ENCODE measurements at places on chromosomes 11 and 22. TPM values are rescaled to one million over a fixed set of nuclear protein-coding genes. Genes with fewer than 3 reads are reported as not detected.

GRCh38 chr11:565921-566509 is 5.2 kb downstream of the RASSF7 start:
- no peak for DNase-seq

- no peak for DNase-seq
Measured at GRCh38 chr11:4068962-4069361, 25.6 kb upstream of the RRM1 start.

DNA sequence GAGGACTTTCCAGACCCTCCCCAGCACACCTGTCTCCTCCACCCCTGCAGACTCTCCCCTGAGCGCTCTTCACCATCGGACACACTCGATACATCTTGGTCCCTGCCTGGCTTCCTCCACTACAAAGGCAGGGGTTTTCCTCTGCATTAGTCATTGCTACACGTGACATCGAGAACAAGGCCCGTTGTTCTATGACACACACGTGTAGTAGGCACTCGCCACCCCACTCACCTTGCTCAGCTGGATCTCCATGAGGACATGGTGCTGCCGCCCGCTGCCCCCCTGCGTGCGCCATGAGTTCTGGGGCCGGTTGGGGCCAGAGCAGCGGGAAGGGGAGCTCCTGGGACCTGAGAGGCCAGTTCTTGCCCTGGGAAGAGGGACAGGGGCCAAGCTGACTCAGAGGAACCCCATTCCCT is 16.7 kb downstream of the ATG2A start:
- DNase-seq, result no peak

DNA sequence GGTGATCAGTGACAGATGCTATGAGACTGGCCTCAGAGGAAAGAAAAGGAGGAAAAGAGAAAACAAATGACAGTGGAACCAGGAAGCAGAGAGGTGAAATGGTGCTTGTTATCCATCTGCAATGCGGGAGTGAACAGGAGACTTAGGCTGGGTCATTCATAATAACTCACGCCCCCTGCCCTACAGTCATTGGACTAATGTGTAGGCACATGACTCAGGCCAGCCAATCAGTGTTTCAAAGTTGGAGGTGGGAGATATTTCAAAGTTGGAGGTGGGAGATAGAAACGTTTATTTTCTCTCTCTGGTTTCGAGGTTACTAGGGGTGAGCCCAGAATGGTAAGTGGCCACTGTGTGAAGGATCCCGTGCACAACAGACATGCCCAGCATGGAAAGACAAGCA is 30.3 kb downstream of the SLC22A6 start:
- DNase-seq, result no peak

GRCh38 chr11:68266121-68266891 is 5.5 kb downstream of the C11orf24 start:
- DNase-seq, result no peak

- no peak for DNase-seq
Measured at GRCh38 chr11:3147257-3147619, 17.9 kb downstream of the OSBPL5 start.

DNA sequence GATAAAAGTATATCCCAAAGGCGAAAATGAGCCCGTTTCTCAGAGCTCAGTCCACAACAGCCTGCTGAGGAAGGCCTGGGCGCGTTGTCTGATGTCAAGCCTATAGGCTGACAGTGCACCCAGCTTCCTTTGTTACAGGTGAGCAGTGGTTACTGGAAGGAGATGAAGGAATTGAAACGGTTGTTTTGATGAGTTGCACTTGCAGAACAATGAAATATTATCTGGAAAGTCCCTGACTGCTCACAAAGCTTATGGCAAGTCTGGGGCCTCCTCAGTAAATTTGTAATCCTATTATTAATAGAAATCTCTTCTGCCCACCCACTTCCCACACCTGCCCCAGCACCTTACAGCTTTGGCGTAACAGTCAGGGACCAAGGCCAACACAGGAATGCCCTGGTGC is 77.8 kb downstream of the C11orf91 start:
- DNase-seq, result no peak

- no peak for DNase-seq
Measured at GRCh38 chr11:72141066-72141465, 5.5 kb downstream of the FOLR3 start.

- no peak for DNase-seq
Measured at GRCh38 chr22:40620464-40621046, 16.0 kb downstream of the MRTFA start.

- no peak for DNase-seq
Measured at GRCh38 chr22:30235687-30236170, 10.8 kb downstream of the LIF start.

DNA sequence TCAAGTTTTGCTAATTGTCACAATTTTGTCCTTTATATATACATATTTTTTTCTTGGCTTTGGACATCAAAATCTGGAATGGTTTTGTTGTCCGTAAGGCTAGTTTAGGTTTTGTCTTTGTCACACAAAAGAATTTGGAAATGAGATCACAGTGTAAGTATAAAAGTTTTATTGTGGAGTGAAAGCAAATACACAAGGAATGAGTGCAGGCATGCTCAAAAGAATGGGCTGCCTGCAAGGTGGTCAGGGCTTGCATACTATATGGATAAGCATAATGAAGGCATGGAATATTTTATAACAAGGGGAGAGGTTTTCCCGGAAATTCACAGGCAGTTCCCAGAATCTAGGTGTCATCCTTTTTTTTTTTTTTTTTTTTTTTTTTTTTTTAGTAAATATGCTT is 150.2 kb downstream of the ARHGAP42 start:
- DNase-seq, result no peak

DNA sequence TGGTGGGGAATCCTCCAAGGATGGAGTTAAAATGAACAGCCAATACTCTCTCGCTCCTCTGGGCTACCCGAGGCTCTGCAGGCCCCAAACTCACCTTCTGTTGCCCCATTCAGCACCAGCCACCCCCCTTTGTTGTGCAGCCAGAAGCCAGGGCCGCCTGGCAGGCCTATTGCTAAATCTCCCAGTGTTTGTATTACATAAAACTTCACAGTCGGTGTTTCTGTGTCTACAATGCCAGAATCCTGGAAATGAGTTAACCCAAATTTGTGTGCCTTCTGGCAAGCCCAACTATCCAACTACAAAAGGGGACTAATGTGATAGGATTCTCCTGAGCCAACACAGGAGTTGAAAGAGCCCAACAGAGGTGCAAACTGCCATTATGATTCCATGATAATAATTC is 9.3 kb downstream of the KCNJ5 start:
- DNase-seq, result no peak

Gene PDGFB
- 179 TPM for polyA plus RNA-seq

Gene PRDX5
- 647 TPM for polyA plus RNA-seq

Gene SLCO2B1
- 0.04 TPM for polyA plus RNA-seq

Gene LUZP2
- not detected for polyA plus RNA-seq

Gene ELMOD1
- 1.6 TPM for polyA plus RNA-seq

Gene ARRB1
- 92.6 TPM for polyA plus RNA-seq

Gene UBXN1
- polyA plus RNA-seq, result 105 TPM
